ENCODE measurements at places on chromosomes 16 and 17. TPM values are rescaled to one million over a fixed set of nuclear protein-coding genes. Genes with fewer than 3 reads are reported as not detected.

TCAP gene
- 0.78 TPM for polyA plus RNA-seq

SBK1 gene
- polyA plus RNA-seq = 0.47 TPM

PTRH2 gene
- 32.2 TPM for polyA plus RNA-seq

P2RX5 gene
- polyA plus RNA-seq = 0.36 TPM

SP6 gene
- polyA plus RNA-seq = 6.1 TPM

ZNF423 gene
- polyA plus RNA-seq = 0.53 TPM

CHST6 gene
- 2.0 TPM for polyA plus RNA-seq

SPNS2 gene
- polyA plus RNA-seq = 238 TPM

GFAP gene
- polyA plus RNA-seq = 0.08 TPM

CBX8 gene
- polyA plus RNA-seq = 2.2 TPM

IRF8 gene
- 0.96 TPM for polyA plus RNA-seq

ADORA2B gene
- 11.6 TPM for polyA plus RNA-seq

SEPTIN12 gene
- 0.07 TPM for polyA plus RNA-seq

SERPINF2 gene
- 2.9 TPM for polyA plus RNA-seq

PRAC1 gene
- not detected for polyA plus RNA-seq

ATP6V0A1 gene
- polyA plus RNA-seq = 27.0 TPM

ZMYND15 gene
- polyA plus RNA-seq = 0.82 TPM

DYNLRB2 gene
- 0.69 TPM for polyA plus RNA-seq

ABCC11 gene
- polyA plus RNA-seq = 0.08 TPM

P2RX1 gene
- 7.1 TPM for polyA plus RNA-seq

BIRC5 gene
- polyA plus RNA-seq = 17.6 TPM

C16orf78 gene
- not detected for polyA plus RNA-seq

TNFRSF13B gene
- polyA plus RNA-seq = 0.29 TPM

NXPH3 gene
- 2.2 TPM for polyA plus RNA-seq

DCAF7 gene
- 16.0 TPM for polyA plus RNA-seq

INTS2 gene
- polyA plus RNA-seq = 2.1 TPM

TMEM238L gene
- 3.8 TPM for polyA plus RNA-seq

HBQ1 gene
- not detected for polyA plus RNA-seq

TEX19 gene
- polyA plus RNA-seq = not detected

FNDC8 gene
- 0.02 TPM for polyA plus RNA-seq

RRAD gene
- 93.6 TPM for polyA plus RNA-seq

HEATR3 gene
- 3.9 TPM for polyA plus RNA-seq

TMEM114 gene
- not detected for polyA plus RNA-seq

CLDN6 gene
- 0.06 TPM for polyA plus RNA-seq

TP53TG3F gene
- polyA plus RNA-seq = 0.07 TPM

GUCY2D gene
- 0.59 TPM for polyA plus RNA-seq

SLC38A8 gene
- 0.06 TPM for polyA plus RNA-seq

SEPTIN1 gene
- 6.8 TPM for polyA plus RNA-seq

CCL14 gene
- polyA plus RNA-seq = 21.9 TPM

SSTR5 gene
- not detected for polyA plus RNA-seq

CHD9NB gene
- 3.4 TPM for polyA plus RNA-seq

CD300H gene
- not detected for polyA plus RNA-seq

RAMP2 gene
- polyA plus RNA-seq = 13.5 TPM

CFAP97D1 gene
- 0.01 TPM for polyA plus RNA-seq

TMEM220 gene
- polyA plus RNA-seq = 6.3 TPM

CLDN7 gene
- 275 TPM for polyA plus RNA-seq

TRAPPC1 gene
- 125 TPM for polyA plus RNA-seq

MPDU1 gene
- polyA plus RNA-seq = 56.9 TPM
